ENCODE measurements at places on chromosomes 12 and 14.

GRCh38 chr14:94330432-94330831, 7.3 kb upstream of the SERPINA6 start:
- no peak for DNase-seq

- no peak for DNase-seq
Observed at GRCh38 chr12:62731055-62731820, 203.7 kb downstream of the PPM1H start.

GRCh38 chr14:74712499-74713394, at the start of the genes AREL1 and FCF1:
Gene AREL1 (minus strand): TSS chr14:74713080. CDS start chr14:74685615, 27,465 bp downstream.
Gene FCF1 (plus strand): TSS chr14:74713144. CDS start chr14:74713198, 54 bp downstream.
- peak; percentile 98 for DNase-seq

DNA sequence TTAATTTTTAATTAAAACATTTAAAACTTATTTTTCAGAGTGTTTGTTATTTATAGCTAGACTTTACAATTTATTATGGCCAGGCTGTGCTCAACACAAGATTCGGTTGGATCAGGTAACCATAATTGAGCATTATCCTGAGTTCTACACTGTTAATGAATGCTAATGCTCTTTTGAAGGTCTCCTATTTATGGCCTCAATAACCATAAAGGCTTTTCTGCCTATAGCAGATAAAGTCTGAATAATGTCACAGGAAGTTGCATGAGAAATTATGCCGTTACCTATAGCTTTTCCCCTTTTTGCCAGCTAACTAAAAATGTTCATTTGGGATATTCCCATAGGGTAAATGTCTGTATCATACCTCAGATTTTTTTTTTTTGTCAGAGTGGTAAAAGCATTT, 269.4 kb upstream of the E2F7 start:
- no peak for DNase-seq

- peak; percentile 48 for DNase-seq
Observed at GRCh38 chr12:55703901-55704761, 3.6 kb downstream of the ITGA7 start.

DNA sequence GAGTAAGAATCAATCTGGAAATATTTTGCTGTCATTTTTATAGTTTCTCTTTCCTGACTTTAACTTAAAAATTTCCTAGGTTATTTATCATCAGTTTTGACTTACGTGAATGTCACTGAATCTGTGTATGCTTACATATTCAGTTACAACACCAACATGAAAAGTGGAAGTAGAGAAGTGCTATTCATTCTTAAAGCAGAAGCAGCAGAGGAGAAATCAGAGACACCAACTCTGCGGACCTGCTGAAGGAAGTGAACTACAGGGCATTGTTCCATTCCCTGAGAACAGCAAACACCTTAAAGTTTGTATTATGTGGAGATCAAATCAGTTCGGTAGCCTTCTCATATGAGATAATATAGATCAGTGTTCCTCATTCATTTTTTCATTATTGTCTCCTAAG, 34.1 kb downstream of the RAD51B start:
- no peak for DNase-seq

GRCh38 chr12:95699579-95699978, 91.0 kb downstream of the NTN4 start:
- DNase-seq = no peak

DNA sequence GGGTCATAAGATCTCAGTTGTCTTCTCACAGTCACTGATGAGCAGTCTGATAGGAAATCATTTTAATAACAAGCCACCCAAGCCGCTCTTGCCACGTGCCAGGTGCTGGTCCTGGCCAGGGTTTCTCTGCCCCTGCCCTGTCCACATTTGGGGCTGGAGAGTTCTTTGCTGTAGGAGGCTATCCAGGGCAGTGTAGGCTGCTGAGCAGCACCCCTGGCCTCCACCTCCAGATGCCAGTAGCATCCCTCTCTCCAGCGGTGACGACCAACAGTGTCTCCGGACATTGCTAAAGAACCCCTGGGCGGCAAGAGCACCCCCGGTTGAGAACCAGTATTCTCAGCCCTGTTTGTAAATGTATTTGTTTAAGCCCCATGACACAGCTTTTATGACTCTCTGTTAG, 243.7 kb downstream of the GLT1D1 start:
- DNase-seq = no peak

GRCh38 chr12:91397866-91398532, 215.4 kb upstream of the DCN start:
- DNase-seq = no peak

DNA sequence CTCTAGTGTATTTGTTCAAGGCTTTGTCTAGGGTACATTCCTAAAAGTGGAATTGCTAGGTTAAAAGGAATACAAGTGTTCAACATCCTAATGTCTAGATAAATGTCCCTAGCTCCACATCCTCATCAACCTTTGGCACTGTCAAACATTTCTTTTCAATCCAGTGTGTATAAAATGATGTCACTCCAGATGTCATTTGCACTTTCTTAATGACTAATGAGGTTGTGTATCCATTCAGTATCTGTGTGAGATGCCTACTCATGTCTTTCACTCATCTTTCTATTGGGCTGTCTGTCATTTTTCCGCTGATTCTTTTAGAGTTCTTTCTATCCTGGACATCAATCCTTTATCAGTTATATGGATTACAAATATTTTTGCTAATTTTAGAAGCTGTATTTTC, 43.3 kb downstream of the ARMH4 start:
- no peak for DNase-seq

DNA sequence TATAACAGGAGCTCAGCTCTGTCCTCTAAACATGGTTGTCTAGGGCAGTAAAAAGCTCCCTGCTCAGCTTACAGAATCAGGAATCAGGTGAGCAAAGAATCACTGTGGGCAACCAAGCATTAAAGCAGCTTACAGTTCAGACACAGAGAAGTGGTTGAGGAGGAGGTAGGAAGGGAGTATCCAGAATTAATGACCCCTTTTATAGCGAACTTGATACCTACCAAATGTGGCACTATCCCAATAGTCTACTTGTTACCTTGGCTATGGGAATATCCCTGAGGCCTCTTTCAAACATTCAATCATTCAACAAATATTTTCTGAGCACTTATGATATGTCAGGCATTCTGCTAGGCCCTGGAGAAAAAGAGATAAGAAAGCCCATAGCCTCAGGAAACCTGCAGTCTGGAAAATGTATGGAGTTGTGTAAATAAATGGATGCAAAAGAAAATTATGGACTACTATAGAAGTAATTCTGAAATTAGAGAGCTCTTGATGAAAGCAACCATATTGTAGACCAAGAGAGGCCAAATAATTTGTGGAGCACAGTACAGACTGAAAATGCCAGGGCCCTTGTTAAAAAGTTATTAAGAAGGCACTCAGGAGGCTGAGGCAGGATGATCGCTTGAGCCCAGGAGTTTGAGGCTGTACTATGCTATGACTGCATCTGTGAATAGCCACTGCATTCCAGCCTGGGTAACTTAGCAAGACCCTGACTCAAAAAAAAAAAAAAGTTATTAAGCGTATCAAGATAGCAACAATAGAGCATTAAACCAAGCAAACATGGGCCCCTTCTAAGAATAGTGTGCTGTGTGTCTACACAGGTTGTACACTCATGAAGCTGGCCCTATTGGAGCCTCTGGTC, 134.0 kb upstream of the CPSF6 start:
- no peak for DNase-seq

- DNase-seq = no peak
Observed at GRCh38 chr12:72226510-72226909, 45.7 kb upstream of the TRHDE start.

- DNase-seq = no peak
Observed at GRCh38 chr12:85152311-85152729, 116.2 kb downstream of the LRRIQ1 start.

- DNase-seq = no peak
Observed at GRCh38 chr12:6778217-6778573, 5.9 kb downstream of the LAG3 start.

DNA sequence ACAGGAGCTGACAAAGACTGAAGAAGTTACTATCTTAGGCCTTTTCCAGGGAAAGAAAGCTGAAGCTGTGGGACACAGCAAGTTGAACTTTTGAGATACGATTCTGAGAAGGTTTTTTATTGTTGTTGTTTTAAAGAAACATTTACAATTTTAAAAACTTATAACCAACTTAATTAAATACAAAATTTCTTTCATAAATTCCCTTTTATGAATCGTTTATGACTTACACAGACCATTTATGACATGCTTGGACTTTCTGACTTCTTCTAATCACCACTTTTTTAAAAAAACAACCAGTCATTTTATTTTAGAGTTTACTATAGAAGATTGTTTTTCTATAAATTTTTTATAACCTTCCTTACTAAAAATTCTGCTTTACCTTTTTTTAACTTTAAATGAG, 68.7 kb downstream of the DHRS2 start:
- peak; percentile 29 for DNase-seq

DNA sequence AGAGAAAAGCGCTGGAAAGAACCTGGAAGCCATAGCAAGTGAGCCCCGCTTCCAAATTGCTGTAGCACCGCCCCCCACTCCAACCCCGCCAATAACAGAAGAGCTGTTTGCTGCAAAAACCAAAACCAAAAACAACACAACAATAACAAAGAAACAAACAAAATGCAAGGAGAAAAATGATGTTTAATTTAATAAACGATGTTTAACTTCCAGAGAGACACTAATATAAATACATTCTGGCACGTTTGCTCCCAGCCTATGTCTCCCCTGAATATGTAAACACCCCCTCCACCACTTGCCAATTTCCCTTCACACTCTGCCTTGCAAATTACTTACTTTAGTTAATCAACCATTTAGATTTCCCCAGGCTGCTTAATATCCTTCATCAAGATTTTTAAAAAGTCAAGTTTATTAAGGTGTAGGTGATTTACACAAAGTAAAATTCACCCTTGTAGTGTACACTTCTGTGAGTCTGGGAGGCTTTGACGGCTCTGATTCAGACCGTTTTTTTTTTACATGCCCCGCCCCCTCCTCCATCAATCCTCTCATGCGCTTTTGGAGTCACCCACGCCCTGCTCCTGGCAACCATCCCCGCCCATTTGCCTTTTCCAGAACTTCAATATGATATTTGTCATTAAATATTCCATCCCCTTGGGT, 482 bp upstream of the IFI27L2 start:
- peak; percentile 80 for DNase-seq

- peak; percentile 92 for DNase-seq
Observed at GRCh38 chr12:109518820-109519665, 41.6 kb downstream of the UBE3B start.

DNA sequence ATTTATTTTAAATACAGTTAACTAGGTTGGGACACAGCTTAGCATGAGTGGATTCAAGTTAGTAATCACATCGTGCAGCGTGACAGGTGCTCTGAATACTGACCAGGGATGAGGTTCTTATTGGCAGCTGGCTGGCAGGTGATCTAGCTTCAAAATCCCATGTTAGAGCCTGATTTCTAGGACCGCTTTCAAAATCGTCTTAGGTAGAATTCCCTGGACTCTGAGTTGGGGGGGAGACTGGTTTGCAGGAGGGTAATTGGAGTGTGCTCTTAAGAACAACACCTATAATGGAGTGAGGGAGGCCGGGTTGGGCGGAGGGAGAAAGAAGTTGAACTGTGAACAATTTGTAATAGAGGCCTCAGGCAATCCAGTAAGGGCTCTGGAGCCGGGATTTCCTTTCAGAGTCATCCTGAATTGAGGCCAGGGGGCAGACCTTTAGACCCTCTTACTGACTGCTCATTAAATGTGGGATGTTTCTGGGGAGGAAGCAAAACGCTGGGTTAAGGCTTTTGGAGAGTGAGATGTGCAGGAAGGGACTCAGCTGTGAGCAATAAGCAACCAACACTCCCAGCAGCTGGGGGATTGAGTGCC, 874 bp upstream of the YARS2 start:
- no peak for DNase-seq

GRCh38 chr12:91926848-91927247, 218.8 kb downstream of the BTG1 start:
- DNase-seq = no peak

GRCh38 chr12:79370021-79370420, 320.7 kb downstream of the PAWR start:
- no peak for DNase-seq

DNA sequence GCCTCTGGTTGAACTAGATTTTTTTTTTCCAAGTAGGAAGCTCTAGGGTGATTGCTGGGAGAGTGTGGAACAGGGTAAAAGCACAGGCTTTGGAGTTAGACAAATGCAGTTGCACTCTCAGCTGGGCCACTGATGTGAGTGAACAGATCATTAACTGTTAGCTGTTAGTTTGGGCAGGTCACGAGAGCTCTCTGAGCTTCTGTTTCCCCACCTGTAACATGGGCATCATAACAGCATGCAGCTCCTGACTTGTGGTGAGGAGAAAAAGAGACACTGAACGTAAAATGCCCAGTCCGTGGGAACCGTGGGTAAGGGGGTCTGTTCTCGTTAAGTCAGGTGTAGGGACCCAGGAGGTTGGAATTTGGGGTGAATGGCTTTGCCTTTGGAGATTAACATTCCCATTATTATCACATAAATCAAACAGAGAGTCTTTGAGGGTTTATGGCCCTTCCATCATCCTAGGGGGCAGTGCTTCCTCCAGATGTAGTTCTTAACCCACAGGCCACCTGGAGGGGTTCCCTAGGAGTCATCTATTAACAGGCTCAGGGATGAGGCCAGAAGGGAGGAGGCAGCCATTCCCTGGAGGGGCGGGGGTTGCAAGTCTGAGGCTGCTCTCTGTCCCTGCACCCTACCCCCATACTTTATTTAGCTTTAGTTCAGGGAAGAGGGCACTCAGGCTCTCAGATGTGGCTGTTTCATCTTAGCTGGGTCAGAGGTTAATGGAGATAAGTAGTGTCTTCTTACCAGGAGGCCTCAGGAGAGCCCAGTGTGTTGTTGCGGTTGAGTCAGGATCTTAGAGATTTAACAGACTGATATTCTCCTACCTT, 135.2 kb downstream of the DACT1 start:
- DNase-seq = peak; percentile 81

DNA sequence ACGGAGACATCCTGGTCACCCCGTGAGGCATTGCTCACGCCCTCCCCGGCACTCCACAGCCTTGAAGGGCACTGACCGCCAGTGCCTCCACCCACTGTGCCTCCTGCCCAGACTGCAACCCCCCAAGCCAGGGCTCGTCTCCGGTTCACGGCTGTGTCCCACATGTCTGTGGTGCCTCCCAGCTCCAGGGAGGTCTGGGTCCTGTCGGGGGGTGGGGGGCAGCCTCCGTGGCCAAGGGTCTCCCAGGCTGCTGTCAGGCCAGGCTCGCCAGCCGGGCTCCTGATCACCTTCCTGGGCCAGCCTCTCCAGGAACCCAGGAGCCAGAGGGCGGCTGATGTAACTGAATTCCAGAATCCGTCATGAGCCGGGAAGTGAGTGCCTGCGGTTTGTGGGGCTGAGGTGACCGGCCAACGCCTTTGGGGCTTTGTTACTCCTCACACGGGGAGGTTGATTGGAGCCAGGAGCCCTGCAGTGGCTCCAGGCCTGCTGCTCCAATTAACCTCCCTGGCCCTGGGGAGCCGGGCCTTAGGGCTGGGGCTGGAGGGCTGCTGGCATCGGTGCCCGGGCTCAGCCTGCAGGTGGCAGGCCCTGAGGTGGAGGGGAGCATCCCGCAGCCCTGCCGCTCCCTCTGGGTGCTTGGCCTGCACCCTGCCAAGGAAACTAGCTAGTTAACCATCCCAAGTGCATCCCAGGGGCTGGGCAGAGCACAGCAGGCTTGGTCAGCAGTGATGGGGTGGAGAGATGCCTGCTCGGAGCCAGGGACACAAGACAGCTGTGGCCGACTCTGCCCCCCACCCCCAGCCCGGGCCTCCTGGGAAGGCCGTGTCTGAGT, 36.4 kb upstream of the FBRSL1 start:
- DNase-seq = peak; percentile 64
